Neural crest cell (in vitro differentiated cells): ENCODE measurements at places on chromosomes 12 and 14.

- DNase-seq, result no peak
Measured at GRCh38 chr14:28830115-28830534, 63.5 kb downstream of the FOXG1 start.

- no peak for DNase-seq
Measured at GRCh38 chr14:90624227-90624626, 192.0 kb downstream of the TTC7B start.

- DNase-seq, result no peak
Measured at GRCh38 chr12:20716037-20716436, 20.9 kb downstream of the SLCO1C1 start.

DNA sequence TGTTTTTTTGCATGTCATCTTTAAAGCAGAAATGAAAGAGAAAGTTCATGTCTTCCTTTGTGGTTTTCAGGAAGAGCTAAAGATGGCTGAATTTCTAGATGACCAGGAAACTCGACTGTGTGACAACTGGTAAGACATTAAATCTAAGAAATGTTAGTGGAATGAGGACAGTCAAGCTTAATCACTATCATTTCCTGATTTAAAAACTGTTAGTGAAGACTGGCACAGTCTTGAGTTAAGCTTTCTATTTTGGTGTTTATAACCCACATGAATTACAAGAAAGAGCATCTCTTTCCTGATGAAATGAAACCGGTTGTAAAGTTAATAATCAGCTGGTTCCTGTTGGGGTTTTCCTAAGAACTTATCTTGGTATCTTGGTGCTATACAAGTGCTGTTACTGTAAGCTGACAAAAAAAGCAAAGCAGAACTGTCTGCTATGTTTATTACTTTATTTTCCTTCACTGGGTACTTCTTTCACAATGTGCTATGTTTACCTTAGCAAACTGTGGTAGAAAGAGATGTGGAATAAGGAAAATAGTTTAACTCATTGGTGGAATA is 5.2 kb downstream of the TRAFD1 start:
- DNase-seq, result no peak

DNA sequence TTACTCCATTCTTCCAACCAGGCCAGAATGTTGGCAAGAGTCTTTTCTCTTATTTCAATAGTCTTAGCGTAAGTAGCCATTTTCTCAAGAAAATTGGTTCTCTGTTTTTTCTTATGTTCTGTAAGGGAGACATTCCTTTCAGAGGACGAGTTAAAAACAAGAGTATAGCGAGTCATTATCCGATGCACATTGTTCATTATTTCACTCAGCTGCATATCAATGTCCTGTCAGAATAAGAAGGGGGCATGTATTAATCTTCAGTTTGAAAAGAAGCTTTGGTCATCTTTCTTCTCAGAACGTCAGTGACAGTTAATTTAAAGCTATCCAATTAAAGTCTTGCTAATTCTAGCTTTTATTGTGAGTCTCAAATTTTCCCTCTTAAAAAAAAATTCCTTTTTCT is 33.3 kb downstream of the FAM186A start:
- no peak for DNase-seq

GRCh38 chr12:75489187-75489586 is 8.6 kb downstream of the GLIPR1 start:
- DNase-seq, result no peak

- DNase-seq, result no peak
Measured at GRCh38 chr12:109961612-109962011, 34.6 kb downstream of the GIT2 start.

GRCh38 chr14:69090187-69090789 is 62.6 kb downstream of the DCAF5 start:
- no peak for DNase-seq

GRCh38 chr14:101109347-101109638 is 205.8 kb upstream of the RTL1 start:
- DNase-seq, result no peak

- DNase-seq, result no peak
Measured at GRCh38 chr12:93360688-93361087, 17.0 kb upstream of the NUDT4 start.

- no peak for DNase-seq
Measured at GRCh38 chr12:80157645-80158044, 58.3 kb downstream of the OTOGL start.

DNA sequence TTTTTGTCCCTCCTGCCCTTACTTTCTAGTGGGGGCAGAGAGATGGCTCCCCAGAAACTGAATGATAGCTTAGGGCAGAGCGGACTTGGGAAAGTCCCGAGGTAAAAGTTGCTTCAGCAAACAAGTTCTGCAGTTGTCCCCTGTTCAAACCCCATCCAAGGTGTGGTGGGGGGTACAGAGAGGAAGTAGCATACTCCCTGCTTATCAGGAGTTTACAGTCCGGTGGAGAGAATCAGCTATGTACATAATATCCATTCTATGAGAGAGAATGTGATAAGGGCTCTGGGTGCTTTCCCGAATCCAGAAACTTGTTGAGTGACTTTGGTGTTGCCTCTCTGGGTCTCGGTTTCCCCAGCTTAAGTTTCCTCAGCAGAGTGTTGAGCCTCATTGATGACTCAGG is 40.4 kb upstream of the VRK1 start:
- no peak for DNase-seq
